Right cardiac atrium (tissue), 5 donors: ENCODE measurements at places on chromosomes 1 and 21. TPM values are rescaled to one million over a fixed set of nuclear protein-coding genes. Genes with fewer than 3 reads are reported as not detected.

GRCh38 chr1:214918745-214919144 is 163.8 kb upstream of the KCNK2 start:
- no peak for DNase-seq

- DNase-seq = no peak
Measured at GRCh38 chr1:16905110-16905867, 9.5 kb downstream of the RNU1-2 start.

- peak; percentile 63 for DNase-seq
Measured at GRCh38 chr1:6098303-6099215, 52.9 kb downstream of the KCNAB2 start.

The CELA2B gene
- not detected for total RNA-seq

The RGS8 gene
- total RNA-seq = not detected

The TSSK3 gene
- 1.1 TPM for total RNA-seq
